Stimulated activated CD4-positive, alpha-beta T cell treated with anti-CD3 and anti-CD28 coated beads, Interleukin-2, amount 100 ng/mL, for 48 hours (primary cell): ENCODE measurements at places on chromosomes 12 and 14.

DNA sequence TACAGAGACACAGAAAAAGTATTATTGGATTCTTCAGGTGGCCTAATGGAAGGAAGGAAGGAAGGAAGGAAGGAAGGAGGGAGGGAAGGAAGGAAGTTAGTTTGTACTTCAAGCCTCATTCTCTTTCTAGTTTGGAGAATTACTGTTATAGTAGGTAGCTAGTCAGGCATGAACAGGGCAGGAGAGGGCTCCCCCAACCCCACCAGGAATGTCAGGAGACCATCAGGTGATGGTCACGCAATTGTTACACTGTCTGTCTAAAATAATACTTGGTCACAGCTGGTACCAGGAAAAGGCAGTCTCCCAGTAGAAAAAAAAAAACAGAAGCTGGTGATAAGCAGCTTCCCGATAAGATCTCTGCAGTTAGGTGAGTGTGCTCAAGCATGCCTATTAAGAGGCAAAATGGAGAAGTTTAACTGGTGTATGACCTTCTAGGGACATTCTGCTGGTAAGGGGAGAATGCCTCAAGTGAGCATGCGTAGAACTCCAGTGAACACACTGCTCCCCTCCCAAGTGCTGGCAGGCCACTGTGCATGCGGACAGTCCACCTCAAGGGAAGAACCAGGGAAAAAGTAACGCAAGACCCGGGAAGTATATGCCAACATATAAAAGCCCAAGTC, 358.4 kb upstream of the SOX5 start:
- no peak for DNase-seq

DNA sequence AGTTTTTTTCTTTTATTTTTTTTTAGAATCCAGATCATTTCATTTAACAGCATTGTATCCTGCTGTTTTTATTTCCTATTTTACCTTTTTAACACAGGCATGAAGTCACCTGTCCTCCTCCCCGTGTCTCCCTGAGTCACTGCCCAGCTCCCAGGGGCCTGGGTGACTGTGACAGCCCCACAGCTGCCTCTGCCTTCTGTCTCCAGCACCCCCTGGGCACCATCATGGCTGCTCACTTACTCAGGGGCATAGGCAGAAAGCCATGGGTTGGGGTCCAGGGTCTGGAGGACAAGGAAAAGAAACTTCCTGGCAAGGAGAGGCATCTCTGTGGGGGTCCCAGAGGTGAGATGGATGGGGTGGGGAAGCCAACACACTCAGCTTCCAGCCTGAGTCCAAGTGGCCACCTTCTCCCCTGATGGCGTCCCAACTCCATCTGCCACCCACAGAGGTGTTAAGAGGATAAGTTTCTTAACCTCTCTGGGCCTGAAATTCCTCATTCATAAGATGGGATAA, 25.3 kb downstream of the TMEM63C start:
- DNase-seq = no peak

GRCh38 chr12:98297538-98297937, 217.9 kb upstream of the TMPO start:
- DNase-seq = no peak

GRCh38 chr14:105381446-105382342, 16.6 kb upstream of the TEX22 start:
- DNase-seq = no peak

DNA sequence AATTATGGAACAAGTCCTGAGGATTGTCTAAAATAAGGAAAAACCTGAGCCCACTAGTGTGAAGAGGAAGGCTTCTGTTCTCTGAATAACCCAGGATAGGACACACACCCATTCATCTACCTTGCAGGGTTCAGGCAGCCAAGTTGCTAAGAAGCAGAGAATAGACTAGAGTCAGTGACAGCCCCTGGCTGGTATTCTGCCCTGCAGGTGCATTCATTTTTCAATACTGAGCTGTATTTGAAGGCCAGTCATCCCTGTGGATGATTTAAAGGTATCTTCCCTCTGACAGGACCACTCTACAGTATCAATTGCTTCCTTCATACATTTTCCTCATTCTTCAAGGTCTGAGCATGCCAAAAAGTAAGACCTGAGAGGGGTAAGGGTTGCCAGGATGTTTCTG, 22.9 kb downstream of the WNT5B start:
- no peak for DNase-seq

DNA sequence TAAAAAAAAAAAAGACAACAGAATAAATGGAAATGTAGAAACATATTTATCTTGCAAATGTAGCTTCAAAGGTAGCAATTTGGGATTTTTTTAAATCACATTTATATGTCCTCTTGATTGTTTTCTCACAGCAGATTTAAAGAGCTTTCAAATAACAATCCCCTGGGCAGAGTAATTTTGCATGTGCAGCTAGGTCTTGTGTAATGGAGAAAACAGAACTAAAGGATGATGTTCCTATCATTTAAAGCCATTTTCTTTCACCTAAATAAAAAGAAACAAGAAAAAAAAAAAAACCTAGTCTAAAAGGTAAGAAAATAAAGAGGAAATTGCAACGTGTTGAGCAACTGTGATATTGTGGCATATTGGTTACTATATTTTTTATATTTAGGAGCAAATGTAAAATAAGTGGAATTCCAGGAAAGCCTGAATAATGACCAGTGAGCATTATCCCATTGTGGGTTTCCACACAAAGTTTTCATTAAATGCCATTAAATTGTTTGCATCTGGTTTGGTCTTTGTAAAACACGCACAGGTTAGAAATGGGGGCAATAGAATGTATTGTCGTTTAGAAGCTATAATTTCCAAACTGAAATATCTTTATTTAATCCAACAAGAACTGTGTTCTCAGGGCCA, 215.6 kb downstream of the SLC6A15 start:
- no peak for DNase-seq

DNA sequence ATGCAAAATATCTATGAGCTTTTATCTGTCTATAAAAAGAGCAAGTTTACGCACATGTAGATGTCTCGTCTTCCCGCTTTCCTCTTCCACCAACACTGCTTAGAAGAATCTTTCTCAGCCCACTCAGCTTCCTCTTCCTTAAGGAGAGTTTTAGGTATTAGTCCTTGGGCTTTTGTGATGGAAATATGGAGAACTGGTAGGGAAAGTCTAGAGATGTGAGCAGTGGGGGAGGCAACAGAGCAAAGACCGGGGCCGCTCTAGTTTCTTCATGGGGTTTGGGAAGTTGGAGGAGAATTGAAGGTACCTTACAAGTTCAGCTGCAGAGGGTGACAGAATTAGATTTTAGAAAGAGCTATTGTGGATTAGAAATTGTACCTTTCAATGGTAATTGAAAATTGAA, 56.3 kb upstream of the CPNE8 start:
- no peak for DNase-seq

DNA sequence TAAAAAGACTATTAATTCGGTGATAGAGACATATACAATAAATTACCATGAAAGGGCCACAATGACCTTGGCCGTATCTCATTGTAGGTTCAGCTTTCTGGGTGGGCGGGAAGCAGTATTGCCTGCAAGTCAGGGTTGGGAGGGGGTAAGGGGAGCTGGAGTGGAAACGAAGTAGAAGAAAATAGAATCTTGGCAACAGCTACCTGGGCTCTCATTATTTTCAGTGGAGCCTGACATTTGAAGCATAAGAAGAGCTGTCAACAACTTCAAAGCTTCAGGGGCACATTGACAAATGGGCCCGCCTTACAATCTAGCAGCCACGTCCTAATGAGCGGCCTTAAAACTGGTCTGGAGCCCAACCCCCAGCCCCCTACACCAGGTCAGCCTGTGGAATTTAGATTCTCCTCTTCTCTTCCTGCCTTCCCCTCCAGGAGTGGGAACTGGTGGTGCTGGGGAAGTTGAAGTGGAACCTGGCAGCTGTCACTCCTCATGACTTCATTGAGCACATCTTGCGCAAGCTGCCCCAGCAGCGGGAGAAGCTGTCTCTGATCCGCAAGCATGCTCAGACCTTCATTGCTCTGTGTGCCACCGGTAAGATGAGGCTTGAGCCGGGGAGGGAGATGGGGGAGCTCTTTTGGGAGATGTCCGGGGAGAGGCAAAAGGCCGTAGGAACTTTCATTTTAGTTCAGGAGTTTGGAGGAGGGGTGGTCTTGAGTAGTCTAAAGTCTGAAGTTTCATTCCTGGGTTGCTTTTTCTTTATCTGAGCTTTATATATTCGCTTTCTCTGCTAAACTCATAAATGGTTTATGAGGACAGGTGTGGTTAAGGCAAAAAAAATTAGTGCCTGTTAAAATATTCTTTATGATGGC, 5.0 kb downstream of the CCND2 start:
- no peak for DNase-seq
